ENCODE measurements at places on chromosomes 1 and 21.

DNA sequence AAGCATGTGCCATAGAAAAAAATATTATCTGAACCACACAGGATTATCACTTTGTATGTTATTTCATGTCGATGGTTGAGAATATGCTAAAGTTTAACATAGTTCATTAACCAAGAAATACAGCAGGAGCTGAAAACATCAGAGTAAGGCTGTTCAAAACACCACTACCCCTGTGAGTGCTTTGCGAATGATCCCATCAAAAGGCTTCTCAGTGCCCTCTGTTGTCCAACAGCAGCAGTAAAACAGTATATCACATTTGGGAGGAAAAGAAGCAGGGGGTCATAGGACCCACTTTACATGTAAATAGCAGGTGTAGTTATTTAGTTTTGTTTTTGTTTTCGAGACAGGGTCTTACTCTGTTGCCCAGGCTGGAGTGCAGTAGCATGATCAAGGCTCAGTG lies 289.4 kb upstream of the FMN2 start:
- no peak for DNase-seq

DNA sequence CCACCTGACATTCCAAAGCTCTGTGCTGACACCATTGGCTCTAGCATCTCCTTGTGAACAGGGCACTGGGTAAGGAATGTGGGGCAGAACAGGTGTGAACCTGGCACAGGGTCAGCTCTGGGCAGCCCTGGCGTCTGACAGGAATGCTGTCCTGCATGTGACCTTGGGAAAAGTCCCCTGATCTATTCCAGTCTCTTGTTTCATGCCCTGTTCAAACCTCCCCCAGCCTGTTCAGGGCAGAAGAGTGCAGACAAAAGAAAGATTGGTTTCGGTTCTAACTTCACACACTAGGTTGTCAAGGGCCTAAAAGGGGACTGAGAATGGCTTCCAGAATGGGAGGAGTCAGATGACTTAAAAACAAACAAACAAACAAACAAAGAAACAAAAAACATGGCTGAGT lies 27.6 kb upstream of the SDHB start:
- DNase-seq: no peak

GRCh38 chr1:1721201-1721600 lies 3.0 kb downstream of the CDK11A start:
- DNase-seq: no peak

DNA sequence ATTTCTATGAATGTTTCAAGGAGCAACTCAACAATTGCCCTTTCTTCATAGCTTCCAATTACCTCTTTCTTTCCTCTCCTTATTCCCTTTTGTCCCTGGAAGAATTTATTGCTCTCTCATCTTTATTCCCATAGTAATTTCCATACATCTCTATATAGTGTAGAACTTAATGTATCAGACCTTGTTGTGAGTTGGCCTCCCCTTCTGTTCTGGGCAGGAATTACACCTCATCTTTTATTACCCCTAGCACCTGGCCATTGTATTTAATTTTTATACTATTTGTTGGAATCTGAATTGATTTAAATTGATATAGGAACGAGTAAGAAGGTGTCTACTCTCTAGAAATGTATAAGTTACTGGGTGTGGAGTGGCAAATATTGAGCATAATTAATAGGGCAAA lies 114.5 kb downstream of the CACHD1 start:
- no peak for DNase-seq

DNA sequence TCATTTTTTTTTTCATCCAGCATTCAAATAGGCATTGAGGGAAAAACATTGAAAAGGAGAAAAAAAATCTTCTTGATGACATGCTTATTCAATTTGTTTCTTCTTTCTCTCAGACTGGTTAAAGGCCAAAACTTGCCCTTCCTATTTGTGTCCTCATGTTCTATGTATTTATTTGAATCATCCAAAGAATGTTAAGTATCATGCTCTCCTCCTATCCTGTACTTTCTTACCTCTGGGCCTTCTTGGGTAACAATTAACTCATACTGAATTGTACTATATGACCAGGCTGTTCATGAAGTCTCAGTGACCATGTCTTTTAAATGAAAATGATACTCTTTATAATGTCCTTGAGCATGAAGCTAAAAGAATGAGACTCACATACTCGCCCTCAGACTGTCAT lies 36.5 kb upstream of the DENND1B start:
- no peak for DNase-seq

DNA sequence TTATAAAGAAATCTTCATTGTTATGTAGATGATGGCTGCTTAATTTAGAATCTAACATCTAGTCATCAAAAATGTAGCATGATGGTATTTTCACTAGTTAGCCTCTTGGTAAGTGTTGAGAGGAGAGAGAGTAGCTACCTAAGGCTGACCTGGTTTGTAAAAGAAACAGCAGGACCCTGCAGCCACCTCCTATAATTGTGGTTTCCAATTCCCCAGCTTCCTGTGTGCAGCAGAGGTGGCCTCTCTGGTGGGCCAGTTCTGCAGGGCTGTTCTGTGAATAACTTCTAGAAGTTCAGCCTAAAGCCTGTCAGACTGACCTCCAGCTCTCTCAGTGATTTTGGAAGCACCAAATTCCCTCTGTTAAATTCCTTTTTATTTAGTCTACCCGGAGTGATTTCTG lies 246.4 kb upstream of the LRRC7 start:
- no peak for DNase-seq

DNA sequence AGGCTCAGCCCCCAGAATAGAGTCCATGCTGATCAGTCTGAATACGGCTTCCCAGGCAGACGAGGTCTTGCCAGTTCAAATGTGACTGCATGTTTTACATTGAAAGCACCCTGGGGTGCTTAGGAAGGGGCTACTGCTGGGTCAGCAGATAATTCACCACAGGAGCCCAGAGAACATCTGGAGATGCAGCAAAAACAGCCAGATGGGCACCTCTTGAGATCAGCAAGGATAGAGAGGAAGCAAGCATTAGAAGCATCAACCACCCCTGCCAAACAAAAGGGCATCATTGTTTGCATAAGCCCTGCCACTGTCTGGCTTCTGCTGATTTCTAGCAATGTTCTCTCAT lies 403.1 kb downstream of the RRAGC start:
- DNase-seq: no peak

DNA sequence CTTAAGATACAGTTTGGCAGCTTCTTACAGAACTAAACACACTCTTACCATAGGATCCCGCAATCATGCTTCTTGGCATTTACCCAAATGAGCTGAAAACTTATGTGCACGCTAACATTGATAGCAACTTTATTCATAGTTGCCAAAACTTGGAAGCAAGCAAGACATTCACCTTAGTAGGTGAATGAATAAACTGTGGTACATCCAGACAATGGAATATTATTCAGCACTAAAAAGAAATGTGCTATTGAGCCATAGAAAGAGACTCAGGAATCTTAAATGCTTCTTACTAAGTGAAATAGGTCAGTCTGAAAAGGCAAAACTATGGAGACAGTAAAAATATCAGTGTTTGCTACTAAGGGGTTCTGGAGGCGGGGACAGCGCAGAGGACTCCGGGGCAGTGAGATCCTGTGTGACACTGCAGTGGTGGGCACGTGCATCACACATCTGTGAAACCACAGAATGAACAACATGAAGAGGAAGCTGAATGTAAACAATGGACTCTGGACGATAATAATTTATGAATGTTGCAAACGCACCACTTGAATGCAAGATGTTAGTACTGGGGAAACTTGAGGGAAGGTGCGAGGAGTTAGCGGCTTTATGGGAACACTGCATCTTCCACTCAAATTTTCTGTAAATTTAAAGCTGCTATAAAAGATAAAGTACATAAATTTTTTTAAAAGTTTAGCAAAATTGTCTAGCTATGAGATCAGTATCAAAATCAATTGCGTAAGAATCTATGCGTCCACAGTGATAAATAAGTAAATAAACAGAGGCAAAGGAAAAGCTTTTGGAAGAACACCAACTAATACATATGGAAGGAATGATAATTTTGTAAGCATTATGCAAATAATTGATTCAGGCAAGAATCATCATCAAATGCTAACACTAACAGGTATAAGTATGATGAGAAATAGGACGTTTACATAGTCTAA lies 15.4 kb upstream of the SPATC1L start:
- DNase-seq: no peak

DNA sequence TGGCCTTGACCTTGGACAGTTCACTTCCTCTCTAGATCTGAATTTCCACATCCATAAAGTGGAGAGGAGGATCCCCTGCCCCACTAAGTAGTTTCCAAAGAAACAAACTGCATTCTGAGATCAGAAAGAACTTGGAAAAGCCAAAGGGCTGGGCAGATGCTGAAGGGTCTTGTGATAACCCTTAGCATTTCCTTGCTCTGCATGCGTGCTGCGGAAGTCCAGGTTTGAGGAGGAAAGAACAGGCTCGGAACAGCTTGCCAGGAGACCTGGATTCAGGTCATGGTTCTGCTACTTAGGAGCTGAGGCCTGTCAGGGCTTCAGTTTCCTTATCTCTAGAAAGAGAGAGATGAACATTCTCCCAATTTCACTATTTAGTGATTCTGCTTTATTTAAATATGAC lies 27.2 kb downstream of the IGFN1 start:
- no peak for DNase-seq

DNA sequence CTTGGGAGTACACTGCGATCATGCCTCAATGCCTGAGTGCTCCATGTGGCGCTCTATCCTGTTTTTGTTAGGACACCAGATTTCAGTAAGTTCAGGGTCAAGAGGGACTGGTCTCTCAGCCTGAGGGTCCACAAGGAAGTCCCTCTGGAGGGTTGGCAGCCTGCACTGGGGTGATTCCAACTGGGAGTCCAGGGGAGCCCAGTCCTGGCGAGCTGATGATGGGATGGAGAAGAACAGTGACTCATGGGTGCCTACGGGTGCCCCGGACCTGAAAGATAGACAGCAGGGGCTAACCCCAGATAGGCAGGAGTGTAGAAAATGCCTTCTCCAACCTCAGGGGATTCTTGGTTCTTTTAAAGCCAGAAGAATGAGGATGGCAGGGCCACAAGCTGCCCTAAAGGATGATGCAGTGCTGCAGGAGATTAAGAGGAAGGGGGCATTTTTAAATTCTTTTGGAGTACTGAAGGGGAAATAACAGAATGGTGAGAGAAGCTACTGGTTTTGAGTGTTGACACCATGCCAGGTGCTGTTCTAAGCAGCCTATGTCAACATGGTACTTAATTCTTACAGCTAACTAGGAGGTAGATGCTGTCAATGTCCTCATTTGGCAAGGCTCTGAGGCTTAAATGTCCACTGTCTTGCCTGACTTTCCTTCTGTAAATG lies 68.4 kb upstream of the TLR5 start:
- DNase-seq: no peak

GRCh38 chr1:208335371-208336136 lies 91.4 kb upstream of the PLXNA2 start:
- no peak for DNase-seq

GRCh38 chr1:232992227-232992626 lies 41.8 kb downstream of the NTPCR start:
- DNase-seq: no peak

DNA sequence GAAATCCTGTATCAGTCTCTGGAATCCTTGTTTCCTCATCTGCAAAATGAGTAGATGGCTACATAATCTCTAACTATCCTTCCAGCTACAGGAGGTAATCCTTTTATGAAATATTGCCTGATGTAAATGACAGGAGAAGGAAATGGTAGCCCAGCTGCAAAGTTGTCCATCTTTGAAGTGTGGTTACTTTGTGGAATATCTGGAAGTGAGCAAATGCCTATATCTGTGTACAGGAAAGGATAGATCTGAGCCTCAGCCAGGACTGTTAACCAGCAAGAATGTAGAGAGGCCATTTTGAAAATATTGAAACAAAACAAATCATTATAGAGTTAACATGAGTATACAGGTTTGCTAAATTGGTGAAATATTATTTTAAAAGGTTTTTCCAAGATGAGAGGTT lies 74.8 kb upstream of the BMP8A start:
- no peak for DNase-seq

- no peak for DNase-seq
Observed at GRCh38 chr1:94927405-94928175, 680 bp upstream of the CNN3 start.

DNA sequence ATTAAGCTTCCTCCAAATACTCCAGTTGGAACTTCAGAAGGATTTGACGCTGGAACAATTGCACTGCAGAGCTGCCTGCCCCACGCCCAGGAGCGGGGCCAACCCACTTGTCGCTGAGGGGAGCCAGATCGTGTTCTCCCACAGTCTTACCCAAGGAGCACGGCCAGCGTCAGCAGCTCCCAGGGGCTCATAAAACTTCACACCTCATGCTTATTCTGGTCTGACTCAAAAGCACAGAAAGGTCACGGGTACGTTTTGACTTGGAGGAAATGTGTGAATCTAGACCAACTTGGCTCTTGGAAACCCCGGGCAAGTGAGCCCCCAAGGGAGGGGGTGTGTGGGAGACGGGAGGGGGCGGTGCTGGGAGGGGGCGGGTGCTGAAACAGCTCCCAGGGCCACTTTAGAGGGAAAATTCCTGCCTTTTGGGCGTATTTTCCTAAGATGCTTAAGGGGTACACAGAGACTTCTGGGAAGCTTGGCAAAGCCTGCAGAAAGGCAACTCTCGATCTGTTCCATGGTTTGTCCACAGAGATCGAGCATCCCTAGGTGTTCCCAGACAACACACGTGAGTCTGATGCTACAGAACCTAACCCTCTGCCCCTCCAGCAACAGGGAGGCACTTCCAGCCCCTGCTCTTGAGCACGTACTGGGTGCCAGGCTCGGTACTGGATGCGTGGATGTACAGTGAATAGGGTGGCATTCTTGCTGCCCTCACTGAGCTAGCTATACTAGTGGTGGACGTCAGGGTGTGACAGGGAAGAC lies 98.9 kb downstream of the DHRS3 start:
- no peak for DNase-seq

DNA sequence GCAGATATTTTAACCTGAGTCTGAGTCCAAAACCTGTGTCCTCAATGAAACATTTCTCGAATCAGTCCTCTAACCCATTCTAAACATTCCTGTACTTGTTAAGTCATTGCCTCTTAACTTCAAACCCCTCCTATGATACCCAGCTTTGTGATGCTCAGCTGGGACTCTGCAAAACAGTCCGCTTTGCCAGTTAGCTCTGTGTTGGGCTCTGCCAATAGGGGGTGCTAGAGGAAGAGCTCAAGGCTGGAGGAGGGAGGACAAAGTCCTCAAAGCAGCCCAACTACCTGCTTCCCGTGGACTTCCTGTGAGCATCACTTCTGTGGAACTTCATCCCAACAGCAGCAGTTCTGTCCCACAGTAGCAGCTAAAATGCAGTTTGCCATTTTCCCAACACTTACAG lies 38.1 kb upstream of the SYT14 start:
- no peak for DNase-seq

DNA sequence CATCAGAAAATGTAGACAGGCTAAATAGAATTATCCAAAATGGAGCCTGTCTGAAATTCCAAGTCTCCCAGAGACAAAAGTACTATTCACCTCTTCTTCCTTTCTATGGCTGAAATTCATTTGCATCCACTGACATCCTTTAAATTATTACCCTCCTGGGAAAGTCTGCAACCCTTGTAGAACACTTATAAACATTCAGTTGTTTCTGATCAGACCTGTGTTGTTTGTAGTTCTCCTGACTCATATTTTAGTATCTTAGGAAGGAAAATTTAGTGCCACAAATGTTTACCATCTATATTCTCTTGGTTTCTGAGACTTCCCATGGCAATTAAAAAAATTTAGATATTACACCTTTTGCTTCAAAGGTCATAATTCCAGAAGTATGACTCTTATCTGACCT lies 69.6 kb upstream of the C1orf105 start:
- no peak for DNase-seq

GRCh38 chr1:29251164-29252124 lies 15.1 kb downstream of the PTPRU start:
- DNase-seq: no peak

GRCh38 chr1:223620297-223620897 lies 45.1 kb downstream of the CAPN8 start:
- DNase-seq: no peak

Data from stimulated activated CD8-positive, alpha-beta memory T cell treated with anti-CD3 and anti-CD28 coated beads, Interleukin-15, amount 100 ng/mL, for 1 hour (primary cell).